ENCODE measurements at places on chromosomes 11 and 22.

DNA sequence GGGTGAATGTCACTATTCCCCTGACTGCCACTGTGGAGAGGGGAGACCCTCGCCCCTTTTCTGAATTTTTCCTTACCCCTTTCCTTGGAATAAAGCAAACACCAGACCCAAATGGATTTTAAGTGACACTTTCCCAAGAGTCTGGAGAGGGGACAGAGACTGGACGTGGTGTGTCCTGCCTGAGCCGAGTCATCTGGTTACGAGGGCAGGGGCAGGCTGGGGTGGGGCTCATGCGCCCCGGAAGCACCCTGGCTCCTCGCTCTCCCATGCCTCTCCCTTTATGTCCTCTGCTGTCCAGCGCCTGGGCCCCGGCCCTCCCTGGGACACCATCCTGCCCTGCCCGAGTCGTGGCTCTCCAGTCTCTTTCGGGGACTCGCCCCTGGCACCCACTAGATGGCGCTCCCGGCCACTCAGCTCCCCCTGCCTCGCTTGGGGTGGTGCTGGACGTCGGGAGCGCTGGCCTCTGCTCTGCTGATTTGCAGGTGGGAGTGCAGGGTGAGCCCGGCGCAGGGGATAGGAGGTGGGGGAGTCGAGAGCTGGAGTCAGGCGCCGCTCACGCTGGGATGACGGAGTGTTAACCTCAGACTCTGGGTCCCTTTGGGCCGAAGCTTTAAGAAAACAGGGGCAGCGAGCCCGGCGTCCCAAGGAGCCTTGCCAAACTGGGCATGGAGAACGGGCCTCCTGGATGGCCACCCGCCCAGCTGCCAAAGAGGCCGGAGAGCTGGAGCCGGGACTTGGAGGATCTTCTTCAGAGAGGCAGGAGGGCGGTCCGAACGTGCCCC, 89.8 kb downstream of the RPS6KA4 start:
- peak; percentile 88 for DNase-seq

GRCh38 chr11:87851234-87851633, 324.0 kb downstream of the RAB38 start:
- no peak for DNase-seq

GRCh38 chr11:124800226-124800929, at the start of gene MSANTD2:
Gene MSANTD2 (minus strand): TSS chr11:124800406. CDS start chr11:124800380, 26 bp downstream.
- DNase-seq = peak; percentile 92

DNA sequence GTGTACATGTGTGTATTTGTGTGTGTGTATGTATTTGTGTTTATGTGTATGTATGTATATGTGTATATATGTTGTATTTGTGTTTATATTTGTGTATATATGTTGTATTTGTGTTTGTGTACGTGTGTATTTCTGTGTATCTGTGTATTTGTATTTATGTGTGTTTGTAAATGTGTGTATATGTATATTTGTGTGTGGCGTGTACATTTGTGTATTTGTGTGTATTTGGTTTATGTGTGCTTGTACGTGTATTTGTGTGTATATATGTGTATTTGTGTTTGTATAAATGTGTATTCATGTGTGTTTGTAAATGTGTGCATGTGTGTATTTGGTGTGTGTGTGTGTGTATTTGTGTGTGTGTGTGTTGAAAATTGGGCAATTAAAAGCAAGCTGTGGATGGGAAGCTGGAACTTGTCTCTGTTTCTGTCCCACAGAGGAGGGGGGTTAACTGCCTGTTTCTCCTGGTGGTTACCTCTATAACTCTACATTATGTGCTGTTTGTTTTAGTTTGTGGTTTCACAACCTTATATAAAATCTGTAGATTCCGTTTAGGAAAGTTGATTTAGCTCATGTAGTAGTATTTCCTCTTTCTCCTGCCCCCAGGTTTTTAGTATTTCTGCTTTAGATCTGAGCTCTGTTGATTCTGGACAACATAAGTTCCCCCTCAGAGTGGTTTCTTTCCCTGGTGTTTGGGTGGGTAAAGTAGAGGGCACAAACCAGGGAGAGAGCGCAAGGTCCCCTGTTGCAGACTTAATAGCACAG, 28.9 kb downstream of the AP2A2 start:
- no peak for DNase-seq

DNA sequence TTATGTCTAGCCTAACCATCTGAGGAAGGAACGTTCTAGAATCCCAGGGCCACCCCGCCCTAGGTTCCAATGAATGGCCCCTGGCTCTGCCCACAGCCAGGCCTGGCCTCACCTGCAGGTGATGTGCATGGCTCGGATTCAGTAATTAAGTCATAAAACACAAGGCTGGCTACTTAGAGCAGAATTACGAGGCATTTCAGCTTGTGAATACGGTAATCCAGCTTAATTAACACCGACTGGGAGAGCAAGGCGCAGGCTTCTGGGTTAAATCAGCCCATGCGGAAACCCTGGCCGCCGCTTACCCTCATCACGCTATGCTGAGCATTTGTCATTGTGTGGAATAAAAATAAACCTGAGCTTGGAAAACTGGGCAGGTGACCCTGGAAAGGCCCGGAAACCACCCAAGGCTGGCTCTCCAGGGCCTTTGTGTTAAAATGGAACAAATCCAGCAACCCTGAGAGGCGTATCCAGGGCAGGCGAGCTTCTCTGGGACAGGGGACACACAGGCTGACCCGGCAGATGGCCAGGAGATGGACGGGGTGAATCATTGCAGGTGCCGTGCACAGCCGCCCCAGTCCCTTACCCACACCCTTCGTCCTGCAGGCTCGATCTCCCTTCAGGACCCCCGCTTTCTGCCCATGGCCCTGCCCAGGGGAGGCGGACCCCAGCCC, 220.2 kb downstream of the CTTN start:
- DNase-seq = no peak

GRCh38 chr22:45882881-45883810, 93.8 kb downstream of the WNT7B start:
- no peak for DNase-seq

DNA sequence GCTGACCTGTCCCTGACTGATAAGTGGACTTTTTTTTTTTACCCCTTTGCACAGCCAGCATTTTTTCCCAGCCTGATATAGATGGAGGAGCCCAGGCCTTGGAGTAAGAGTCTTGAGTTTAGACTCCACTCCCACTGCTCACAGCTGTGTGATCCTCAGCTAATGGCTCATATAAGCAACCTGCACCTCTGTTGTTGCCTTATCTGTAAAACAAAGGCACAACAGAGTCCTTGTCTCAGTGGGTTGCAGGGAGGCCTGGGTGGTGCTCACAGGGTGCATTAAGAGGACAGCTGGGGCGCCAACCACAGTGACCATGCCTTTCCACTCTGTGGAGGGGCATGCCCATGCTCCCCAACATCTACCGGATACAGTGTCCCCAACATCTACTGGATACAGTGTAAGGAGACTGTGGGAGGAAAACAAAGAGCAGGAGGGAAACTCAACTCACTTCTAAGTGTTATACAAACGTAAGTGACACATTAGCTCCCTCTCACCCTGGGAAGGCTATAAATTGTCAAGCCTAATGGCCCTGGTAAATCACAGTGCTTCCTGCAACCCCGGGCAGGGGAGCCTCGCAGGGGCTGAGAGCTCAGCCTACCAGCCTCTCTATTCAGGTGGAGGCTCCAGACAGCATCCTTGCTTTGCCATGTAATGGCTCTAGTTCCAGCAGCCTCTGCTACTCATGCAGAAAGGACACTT, 109.5 kb downstream of the TENM4 start:
- DNase-seq = no peak

DNA sequence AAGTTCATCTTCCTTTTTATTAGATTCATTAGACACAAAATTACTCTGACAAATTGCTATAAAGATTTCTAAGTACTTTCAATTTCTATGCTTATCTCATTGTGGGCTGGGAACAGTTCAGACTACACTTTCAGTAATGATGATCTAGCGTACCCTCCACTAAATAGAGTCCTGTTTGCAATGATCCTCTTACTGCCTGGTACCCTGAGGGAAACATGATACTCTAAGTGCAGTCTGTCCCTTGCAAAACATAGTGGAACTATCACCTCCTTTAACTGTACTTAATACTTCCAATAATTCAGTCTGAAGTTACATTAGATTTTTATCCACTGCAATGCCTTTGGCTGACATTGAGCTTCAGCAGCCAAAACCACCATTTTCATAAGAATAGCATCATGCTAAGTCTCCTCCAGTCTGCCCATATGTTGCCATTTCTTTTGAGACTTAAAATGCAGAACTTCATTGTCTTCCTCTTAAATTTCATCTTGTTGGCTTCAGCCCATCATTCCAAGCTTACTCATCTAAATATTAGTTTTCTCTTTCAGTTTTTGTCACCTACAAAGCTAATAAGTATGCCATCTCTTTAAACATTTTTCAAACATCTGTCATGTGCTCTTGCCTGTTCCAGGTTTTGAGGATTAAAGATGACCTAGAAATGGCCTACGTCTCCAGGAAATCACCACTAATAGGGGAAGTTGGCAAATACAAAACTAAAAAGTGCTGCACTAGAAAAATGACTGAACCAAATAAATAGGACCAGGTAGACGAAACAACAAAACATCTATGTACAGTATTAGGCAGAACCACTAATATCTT, 55.5 kb downstream of the PAK1 start:
- no peak for DNase-seq

GRCh38 chr11:128825050-128825784, 41.9 kb downstream of the KCNJ1 start:
- DNase-seq = no peak

All from activated CD8-positive, alpha-beta memory T cell treated with anti-CD3 and anti-CD28 coated beads for 24 hours (primary cell).